ENCODE measurements at places on chromosomes 3 and 15.

GRCh38 chr15:92638291-92638708 lies 17.3 kb downstream of the FAM174B start:
- no peak for DNase-seq
- no peak overlapping the region for H3K4me3 ChIP-seq
- H3K27ac ChIP-seq: no peak overlapping the region
- H3K4me1 ChIP-seq: peaks cover 7% of the 10 kb centered on the region
- no peaks in the 10 kb centered on the region for H3K27me3 ChIP-seq

- no peak overlapping the region for H3K27ac ChIP-seq
- no peak for DNase-seq
- H3K36me3 ChIP-seq: no peaks in the 10 kb centered on the region
- H3K27me3 ChIP-seq: peaks cover 38% of the 10 kb centered on the region
These were observed 9.4 kb upstream of the CACNA1D start for GRCh38 chr3:53484984-53485383.

DNA sequence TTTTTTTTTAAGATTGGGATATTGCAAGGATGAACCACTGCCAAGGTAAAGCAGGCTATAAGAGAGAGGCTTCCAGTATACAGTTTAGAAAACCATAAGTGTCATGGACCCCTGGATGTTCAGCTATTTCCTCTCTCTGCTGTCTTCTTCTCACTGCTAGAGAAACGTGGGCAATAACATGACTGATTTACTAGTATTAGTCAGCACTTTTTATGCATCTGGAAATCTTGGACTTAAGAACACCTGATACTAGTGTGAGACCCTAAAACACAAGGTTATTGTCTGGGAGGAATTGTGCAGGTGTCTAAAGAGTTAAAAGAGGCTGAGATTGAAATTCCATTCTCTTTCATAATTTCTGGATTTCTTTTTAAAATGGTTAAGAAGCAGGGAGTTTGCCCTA lies 460.6 kb upstream of the MCTP2 start:
- H3K36me3 ChIP-seq: no peaks in the 10 kb centered on the region
- no peak overlapping the region for H3K4me3 ChIP-seq
- H3K4me1 ChIP-seq: no peaks in the 10 kb centered on the region
- H3K27ac ChIP-seq: no peak overlapping the region

DNA sequence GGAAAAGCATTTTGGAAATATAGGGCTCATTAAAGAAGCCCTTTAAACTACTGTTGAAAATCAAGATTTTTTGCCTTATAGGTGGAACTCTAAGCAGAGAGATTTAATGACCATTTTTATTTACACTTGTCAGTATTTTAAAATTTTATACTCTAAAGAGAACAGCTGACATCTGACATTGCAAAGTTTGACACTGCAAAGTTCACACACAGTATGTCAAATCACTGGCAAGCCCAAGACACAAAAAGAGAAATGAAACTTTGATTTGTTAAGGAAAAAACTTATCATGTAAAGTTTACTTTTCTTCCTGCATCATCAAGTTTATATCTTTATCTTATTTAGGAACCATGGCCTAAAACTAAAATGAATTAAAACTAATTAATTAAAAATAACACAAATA lies 40.2 kb downstream of the DPH6 start:
- H3K36me3 ChIP-seq: no peaks in the 10 kb centered on the region
- no peaks in the 10 kb centered on the region for H3K4me1 ChIP-seq
- DNase-seq: no peak
- H3K27me3 ChIP-seq: no peaks in the 10 kb centered on the region
- no peak overlapping the region for H3K27ac ChIP-seq

- peaks cover 14% of the 10 kb centered on the region for H3K4me1 ChIP-seq
- H3K27me3 ChIP-seq: no peaks in the 10 kb centered on the region
- no peak for DNase-seq
- no peak overlapping the region for H3K4me3 ChIP-seq
- peaks cover 59% of the 10 kb centered on the region for H3K36me3 ChIP-seq
- H3K27ac ChIP-seq: no peak overlapping the region
These were observed 36.7 kb downstream of the TIPARP start for GRCh38 chr3:156711113-156711512.

- H3K27me3 ChIP-seq: no peaks in the 10 kb centered on the region
- DNase-seq: no peak
- no peaks in the 10 kb centered on the region for H3K4me1 ChIP-seq
These were observed 415.3 kb downstream of the TIGIT start for GRCh38 chr3:114709102-114709501.

DNA sequence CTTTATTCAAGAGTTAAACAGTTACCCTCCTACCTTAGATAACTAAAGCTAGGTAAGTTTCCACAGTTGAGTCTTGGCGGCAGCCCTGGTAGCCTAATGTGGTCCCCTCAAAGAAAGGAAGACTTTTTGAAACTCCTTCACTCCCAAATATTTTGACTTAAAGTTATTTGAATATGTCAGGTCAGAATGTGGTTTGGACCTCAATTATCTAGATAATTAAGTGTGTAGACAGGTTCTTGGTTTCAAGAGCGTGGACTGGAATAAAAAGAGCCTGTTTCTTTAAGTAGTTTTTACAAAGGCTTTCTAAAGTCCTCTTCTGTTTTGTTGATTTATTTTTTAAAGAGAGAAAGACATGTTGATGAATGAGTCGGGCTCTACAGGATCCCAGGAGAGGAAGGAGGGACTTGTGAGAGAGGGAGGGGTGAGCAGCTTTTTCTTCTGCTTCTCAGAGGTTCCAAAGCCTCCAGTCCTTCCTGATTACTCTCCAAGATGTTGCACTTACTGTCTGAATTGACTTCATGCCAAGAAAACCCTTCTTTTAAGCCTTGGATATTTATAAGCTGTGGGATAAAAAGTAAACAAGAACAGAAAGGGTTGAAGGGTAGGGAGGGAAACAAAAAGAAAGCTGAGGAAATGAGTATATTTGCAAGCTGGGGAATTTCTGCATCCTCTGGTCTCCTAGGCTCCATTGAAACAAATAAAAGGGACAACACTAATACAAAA lies 457.4 kb downstream of the IGSF11 start:
- no peaks in the 10 kb centered on the region for H3K4me1 ChIP-seq
- no peak overlapping the region for H3K27ac ChIP-seq
- H3K4me3 ChIP-seq: no peak overlapping the region
- no peak for DNase-seq

DNA sequence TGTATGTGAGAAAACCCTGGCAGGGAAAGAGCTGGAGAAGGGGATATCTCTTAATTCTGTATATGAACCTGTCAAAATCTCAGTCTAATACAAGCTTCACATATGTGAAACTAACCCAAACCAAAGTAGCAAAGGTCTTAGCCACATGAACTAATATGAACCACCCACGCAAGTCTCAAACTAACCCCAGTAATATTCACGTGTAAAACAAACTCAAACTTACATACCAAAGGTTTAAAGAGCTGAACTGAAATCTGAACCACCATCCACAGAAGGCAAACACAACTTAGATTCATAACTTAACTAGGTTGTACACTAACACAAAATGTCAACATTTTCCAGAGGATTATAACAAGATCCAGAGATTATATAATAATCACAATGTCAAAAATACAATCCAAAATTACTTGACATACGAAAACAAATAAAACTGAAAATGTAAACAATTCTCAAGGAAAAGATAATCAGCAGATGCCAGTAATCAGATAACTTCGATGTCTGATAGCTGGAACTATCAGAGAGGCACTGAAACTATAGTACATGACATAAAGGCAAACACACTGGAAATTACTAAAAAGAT lies 64.1 kb downstream of the VPS13C start:
- no peaks in the 10 kb centered on the region for H3K27me3 ChIP-seq
- H3K27ac ChIP-seq: no peak overlapping the region
- no peak overlapping the region for H3K4me3 ChIP-seq
- no peak for DNase-seq
- H3K36me3 ChIP-seq: peaks cover 41% of the 10 kb centered on the region

DNA sequence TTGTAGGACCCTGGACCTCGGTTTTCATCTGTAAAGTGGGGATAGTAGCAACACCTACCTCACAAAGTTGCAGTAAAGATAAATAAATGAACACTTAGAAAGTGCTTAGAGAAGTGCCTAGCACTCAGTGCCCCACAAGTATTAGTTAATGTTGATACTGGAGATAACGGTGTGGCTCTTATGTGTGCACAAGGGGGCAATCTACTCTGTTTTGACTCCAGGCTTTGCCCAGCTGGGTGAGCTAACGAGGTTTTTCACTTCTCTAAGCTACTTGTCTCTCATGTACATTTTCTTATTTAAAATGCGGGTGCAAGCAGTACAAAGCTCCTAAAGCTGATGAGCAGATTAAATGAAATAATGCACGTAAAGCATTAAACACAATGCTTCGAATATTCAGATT lies 193.5 kb upstream of the ICE2 start:
- H3K4me1 ChIP-seq: no peaks in the 10 kb centered on the region
- no peaks in the 10 kb centered on the region for H3K36me3 ChIP-seq
- no peak for DNase-seq
- no peak overlapping the region for H3K4me3 ChIP-seq
- H3K27ac ChIP-seq: no peak overlapping the region

GRCh38 chr3:188764609-188765008 lies 407.2 kb upstream of the TPRG1 start:
- no peaks in the 10 kb centered on the region for H3K27me3 ChIP-seq
- H3K4me1 ChIP-seq: no peaks in the 10 kb centered on the region
- H3K4me3 ChIP-seq: no peak overlapping the region
- DNase-seq: no peak
- no peak overlapping the region for H3K27ac ChIP-seq

- DNase-seq: peak; percentile 61
- peaks cover 52% of the 10 kb centered on the region for H3K4me1 ChIP-seq
- no peak overlapping the region for H3K4me3 ChIP-seq
- H3K27ac ChIP-seq: peak overlapping the region; percentile 59
These were observed 66.1 kb downstream of the SLC30A4 start for GRCh38 chr15:45456212-45457106.

DNA sequence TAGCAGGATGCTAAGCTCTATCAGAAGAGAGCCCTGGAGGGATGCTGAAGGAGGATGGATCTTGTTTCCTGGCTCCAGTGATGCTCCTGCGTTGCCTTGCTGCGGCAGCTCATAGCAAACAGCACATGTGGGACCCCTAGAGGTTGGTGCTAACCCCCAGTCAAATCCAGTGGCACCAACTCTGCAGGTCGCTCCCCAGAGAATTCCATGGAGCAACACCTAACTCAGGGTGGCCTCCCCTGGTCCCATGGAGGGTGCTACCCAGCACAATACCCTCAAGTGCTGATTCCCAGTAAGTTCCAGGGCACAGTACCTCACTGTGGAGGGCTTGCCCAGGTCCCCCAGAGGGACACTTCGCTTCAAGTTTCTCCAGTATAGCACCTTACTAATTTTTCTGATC lies 231.2 kb downstream of the NEK10 start:
- no peak overlapping the region for H3K4me3 ChIP-seq
- no peaks in the 10 kb centered on the region for H3K4me1 ChIP-seq
- no peak for DNase-seq
- no peaks in the 10 kb centered on the region for H3K36me3 ChIP-seq
- no peak overlapping the region for H3K27ac ChIP-seq
- no peaks in the 10 kb centered on the region for H3K27me3 ChIP-seq

GRCh38 chr3:54028372-54028771 lies 94.0 kb upstream of the CACNA2D3 start:
- H3K36me3 ChIP-seq: no peaks in the 10 kb centered on the region
- no peak for DNase-seq
- no peak overlapping the region for H3K4me3 ChIP-seq

DNA sequence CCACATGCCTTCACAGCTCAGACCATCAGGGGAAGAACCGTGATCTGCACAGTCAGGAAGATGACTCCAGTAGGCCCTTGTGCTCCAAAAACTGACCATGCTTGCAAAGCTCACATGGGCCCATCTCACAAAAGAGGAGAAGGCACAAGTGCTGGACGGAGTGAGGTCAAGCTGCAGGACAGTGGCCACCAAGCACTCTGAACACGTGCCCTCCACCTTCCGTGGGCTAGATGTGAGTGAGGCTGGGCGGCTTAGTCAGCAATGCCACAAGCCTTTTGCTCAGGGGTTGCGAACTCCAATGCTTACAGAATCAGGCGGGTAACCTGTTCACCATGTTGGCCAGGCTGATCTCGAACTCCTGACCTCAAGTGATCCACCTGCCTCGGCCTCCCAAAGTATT lies 70.9 kb downstream of the SCN5A start:
- H3K36me3 ChIP-seq: no peaks in the 10 kb centered on the region
- H3K27me3 ChIP-seq: peaks cover 16% of the 10 kb centered on the region
- no peak overlapping the region for H3K27ac ChIP-seq
- no peak overlapping the region for H3K4me3 ChIP-seq

DNA sequence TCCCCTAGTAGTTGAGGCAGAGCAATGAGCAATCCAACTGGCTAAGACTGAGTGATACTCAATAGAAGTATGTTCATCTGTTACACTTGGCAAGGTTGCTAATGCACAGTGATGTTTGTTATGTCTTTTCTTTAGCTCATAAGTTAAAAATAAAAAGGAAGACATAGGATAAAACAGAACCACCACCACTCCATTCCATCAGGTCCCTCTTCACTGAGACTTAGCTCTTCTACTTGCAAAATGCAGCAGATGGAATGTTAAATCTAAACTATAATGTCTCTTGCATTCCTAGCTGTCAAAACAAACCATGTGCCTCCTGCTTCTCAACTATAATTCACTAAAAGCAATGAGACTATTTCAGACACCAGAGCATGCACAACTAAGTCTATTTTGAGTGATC lies 265.6 kb upstream of the UBE2E2 start:
- no peaks in the 10 kb centered on the region for H3K27me3 ChIP-seq
- H3K4me3 ChIP-seq: no peak overlapping the region
- H3K27ac ChIP-seq: no peak overlapping the region
- H3K36me3 ChIP-seq: no peaks in the 10 kb centered on the region
- DNase-seq: no peak
- H3K4me1 ChIP-seq: no peaks in the 10 kb centered on the region

- no peak overlapping the region for H3K27ac ChIP-seq
- H3K36me3 ChIP-seq: no peaks in the 10 kb centered on the region
- H3K27me3 ChIP-seq: peaks cover 12% of the 10 kb centered on the region
These were observed 113.4 kb downstream of the CCNL1 start for GRCh38 chr3:157046520-157046919.

GRCh38 chr3:14133876-14134275 lies 9.0 kb downstream of the TMEM43 start:
- no peak overlapping the region for H3K4me3 ChIP-seq
- H3K27ac ChIP-seq: no peak overlapping the region
- H3K4me1 ChIP-seq: no peaks in the 10 kb centered on the region
- DNase-seq: no peak
- H3K27me3 ChIP-seq: no peaks in the 10 kb centered on the region

GRCh38 chr15:66763186-66764071 lies 61.4 kb downstream of the SMAD6 start:
- peaks cover 78% of the 10 kb centered on the region for H3K27me3 ChIP-seq
- no peak for DNase-seq
- no peak overlapping the region for H3K4me3 ChIP-seq
- no peaks in the 10 kb centered on the region for H3K36me3 ChIP-seq
